ENCODE measurements at places on chromosomes 1 and 21.
A peak's percentile ranks its signal among the peaks of the same experiment; 100 is the strongest.

DNA sequence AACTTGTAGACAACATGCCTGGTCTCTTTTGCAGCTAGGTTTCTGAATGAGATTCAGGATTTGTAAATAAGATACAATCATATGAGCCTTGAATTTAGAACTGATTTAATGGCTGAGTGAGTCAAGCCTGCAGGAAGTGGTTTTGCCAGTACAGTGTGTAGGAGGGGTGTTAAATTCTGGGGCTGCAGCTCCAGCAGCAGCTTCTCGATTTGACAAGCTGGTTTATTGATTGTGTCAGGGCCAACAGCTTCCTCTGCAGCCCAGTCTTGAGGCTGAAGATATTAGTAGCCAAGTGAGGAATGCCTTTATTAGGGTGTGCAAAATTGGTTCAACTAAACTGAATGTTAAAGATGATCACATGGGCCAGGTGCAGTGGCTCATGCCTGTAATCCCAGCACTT lies 11.5 kb upstream of the PLA2G5 start:
- DNase-seq, result peak; percentile 19

GRCh38 chr1:231369282-231369681 lies 31.2 kb downstream of the SPRTN start:
- no peak for DNase-seq

DNA sequence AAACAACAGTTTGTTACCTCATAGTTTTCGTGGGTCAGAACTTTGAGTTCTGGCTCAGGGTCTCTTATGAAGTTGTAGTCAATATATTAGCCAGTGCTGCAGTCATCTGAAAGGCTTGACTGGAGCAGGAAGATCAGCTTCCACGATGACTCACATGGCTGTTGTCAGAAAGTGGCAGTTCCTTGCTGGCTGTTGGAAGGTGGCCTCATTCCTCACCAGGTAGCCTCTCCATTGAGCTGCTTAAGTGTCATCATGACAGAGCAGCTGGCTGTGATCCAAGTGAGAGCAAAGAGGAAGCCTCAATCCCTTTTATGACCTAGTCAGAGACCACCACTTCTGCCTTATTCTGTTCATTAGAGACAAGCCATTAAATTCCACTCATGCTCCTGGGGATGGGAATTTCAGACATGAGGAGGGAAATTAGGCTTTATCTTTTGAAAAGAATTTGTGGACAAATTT lies 5.6 kb downstream of the OSBPL9 start:
- no peak for DNase-seq

DNA sequence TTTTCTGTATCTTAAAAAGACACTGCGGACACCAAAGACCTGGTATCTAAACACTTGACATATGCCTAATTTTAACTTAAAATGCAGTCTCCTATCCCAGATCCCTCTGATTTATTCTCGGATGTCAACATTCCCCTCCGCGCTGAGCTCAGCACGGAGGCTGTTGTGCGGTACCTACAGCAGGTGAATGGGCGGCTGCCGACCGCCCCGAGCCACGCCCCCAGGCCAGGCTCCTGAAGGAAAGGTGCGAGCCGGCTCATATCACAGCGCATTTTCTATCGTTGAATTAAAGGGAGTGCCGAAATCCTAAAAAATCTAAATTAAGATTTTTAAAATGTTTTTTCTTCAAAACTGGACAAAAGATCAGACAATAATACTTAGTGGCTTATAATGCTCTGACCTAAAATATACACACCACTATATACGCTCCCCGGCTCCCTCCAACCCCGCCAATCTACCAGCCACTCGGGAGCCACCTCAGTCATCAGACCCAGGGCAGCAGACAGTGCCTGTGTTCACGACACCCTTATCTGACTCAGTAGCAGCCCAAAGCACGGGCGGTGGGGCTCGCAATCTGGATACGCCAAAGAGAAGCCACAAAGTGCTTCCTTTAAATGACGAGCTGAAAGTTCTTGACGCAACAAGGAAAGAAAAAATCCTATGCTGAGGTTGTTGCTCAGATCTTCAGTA lies 4.1 kb downstream of the WRAP73 start:
- DNase-seq, result no peak

DNA sequence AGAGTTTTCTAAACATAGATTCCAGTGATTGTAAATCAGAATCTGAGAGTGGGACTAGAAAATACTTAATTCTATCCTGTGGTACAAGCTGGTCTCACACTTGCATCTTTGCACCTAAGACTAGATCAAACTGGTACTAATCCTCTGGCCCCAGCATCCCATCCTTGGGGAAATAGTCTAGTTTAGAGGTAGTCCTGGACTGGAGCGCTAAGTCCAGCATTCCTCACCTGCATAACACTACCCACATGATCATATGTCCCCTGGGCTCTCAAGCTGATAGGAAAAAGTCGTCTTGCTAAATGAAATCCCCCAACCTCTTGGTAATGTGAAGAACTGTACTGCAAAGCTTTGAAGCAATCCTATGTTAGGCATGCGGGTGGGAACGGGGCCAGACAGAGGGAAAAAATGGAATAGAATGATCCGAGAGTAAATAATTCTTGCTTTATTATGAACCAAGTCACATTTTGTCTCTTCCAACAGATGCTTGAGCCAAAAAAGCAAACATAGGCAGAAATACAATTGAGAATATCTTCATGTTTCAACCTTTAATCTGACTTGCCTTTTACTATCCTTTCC lies 4.8 kb downstream of the COX20 start:
- DNase-seq, result no peak

DNA sequence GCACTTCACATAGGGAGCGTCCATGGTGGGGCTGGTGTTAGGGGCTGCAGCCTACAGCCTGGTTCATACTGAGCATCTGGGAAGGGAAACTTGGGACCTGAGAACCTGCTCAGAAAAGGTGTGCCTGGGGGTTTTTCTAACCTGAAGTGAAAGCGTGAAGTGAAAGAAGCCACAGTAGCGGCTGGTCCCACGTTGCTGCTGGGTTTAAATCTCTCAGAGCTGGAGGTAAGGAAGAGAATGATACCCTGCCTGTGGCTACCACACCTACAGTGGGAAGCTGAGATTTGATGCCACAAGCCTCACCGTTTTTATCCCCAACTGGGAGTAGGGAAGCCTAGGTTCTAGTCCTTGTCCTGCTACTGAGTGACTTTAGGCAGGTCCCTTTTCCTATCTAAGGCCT lies 21.0 kb upstream of the FUCA1 start:
- DNase-seq, result no peak

DNA sequence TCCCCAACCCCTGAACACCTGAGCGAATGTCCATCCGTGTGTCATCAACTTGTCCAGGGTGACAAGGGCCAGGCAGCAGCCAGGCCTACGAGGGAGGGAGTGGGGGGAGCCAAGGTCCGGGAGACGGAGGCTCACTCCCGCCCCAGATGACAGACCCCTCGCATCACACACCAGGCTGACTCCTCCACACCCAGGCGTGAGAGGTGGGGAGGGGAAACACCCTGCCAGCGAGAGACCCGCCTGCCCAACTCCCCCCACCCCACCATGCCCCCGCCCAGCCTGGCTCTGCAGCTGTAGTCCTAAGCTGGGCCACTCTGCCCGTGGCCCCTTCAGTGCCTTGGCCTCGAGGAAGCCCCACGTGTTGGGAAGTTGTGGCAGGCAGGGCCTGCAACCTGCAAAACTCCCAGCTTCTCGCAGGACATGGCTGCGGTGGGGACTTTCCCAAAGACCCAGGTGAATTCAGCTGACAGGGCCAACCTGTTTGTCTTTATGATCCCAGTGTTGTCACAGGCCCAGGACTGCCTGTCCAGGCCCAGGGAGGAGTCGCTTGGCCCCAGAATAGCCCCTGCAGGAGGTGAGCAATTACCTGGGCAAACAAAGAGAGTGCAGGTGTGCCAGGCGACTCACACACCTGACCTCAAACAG lies 62.9 kb downstream of the RIPK4 start:
- DNase-seq, result no peak

GRCh38 chr21:17536381-17536780 lies 23.5 kb downstream of the CXADR start:
- DNase-seq, result no peak

DNA sequence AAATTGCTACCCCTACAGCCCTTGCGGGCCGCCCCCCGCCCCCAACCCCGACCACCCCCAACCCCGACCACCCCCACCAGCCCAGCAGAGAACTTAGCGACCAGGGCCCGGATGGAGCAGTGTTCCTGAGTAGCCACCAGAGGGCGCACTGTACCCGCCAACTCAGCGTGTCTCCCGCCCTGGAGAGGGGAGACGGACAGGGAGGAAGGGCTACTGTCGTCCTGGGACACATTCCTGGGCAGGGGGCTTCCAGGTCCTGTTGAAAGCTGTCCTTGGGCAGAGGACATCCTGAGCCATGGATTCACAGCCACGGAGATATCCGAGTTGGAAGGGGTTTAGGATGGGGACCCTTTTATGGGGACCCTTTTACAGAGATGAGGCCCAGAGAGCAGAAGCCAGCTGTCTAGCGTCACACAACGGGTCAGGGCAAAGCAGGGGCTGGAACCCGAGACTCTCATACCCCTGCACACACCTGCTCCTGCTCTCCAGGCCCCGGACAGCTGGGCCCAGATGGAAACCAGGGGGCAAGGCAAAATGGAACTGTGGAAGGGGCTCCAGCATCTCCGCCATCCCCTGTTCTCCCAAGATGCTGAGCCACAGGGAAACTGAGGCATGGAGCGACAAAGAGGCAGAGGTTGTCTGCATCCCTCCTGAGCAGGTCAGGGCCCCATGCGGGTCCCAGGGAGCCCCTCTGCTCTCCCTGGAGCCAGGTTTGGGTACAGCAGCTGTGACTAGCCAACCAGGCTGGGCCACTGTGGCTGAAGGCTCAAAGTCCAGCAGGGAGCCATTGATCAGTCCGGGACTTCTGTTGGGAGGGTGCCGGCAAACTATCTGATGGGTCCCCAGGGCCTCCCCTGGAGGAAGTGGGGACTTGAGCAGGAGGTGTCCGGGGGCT lies 25.0 kb upstream of the LAPTM5 start:
- peak; percentile 84 for DNase-seq

DNA sequence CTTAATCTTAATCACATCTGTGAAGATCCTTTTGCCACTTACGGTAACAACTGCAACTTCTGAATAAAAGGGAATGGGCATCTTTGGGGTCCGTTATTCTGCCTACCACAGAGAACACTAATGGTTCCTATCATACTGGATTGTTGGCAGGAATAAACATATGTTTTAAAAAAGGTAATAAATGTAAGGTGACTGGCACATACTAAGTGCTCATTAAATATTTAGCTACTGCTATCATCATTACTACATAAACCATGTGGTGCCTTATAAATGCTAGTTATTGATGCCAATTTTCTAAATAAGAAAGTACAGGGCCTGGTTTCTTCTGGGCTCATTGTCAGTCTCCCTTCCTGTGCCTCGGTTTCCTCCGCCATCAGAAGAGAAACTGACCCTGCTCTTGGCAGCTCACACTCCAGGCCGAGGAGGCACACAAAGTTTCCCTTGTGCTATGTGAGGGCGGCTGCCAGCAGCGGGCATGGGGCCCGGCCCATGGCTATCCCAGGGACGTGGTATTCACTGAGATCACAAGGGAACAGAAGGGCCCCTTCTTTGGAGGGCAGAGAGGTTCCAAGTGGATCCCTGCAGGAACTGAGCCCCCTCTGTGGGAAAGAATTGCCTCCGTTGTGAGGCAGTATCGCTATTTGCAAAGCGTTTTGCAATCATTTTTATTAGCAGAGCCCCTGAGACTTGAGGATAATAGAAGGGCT lies 26.2 kb downstream of the NAV1 start:
- no peak for DNase-seq

DNA sequence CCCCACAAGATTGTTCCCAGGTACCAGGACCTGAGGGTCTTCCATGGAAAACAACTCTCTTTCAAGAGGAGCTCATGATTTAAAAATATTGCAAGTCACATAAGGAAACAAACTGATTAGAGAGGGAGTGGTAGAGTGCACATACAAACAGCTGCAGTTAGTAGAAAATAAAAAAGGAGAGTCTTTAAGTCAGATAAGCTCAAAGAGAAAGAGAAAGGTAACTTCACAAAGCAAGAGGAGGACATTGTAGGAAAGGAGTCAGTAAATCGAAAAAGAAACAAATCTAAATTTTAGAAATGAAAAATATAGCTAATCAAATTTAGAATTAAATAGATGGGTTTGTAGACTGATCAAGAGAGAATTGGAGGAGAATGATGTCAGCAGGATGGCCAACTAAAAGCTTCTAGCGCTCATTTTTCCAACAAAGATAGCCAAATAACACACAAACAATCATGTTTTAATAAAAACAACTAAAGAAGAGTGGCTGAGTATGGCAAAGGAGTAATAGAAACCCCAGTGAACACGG lies 86.1 kb upstream of the CD53 start:
- DNase-seq, result no peak

- no peak for DNase-seq
Measured at GRCh38 chr1:33577663-33578062, 105.2 kb downstream of the ZSCAN20 start.

DNA sequence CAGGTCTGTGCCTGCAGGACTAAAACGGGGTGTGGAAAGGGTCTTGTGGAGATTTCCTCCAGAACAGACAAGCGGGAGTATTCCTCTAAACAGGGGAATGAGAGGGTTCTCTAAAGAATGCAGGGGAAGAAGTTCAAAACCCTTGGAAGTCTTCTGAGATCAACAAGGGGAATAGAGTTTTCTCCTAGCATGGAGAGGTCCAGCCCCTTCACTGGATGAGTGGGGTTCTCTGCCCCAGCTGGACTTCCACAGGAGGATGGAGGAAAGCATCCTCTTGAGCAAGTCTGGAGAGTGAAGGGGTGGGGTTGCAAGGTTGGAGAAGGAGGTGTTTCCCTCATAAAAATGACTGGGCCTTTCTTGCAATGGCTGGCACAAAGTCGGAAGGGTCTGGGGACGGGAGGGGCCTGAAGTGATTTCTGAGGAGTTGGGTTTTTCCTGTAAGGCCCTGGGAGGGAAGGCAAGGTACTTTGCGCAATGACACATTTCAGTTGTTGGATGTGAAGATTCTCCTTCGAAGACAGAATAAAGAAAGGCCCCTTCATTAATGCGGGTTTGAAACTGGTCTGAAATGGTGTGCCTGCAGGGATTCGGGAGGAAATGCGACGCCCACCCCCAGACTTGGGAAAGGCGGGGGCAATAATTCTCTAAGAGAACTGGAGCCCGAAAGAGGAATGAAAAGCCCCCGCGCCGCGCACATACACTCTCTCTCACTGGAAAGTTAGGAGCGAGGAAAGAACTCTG lies 884 bp downstream of the SPATA6 start:
- DNase-seq, result no peak

- DNase-seq, result no peak
Measured at GRCh38 chr1:80202118-80202517, 1195.6 kb upstream of the ADGRL4 start.

DNA sequence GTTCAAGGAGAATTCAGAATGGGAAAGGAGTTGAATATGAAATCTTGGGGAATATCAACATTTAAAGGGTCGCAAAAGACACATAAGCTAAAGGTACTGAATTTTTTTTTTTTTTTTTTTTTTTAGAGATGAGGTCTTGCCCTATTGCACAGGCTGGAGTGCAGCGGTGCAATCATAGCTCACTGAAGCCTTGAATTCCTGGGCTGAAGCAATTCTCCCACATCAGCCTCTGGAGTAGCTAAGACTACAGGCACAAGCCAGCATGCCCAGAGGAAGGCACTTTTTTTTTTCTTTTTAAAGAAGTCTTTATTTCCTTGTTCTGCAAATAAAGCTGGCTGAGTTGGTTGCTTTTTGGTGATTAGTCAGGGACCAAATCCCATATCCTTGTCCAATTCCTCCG lies 44.1 kb upstream of the RAB3GAP2 start:
- no peak for DNase-seq

All from stimulated activated CD4-positive, alpha-beta T cell treated with anti-CD3 and anti-CD28 coated beads, Interleukin-2, amount 100 ng/mL, for 48 hours (primary cell).